Hematopoietic multipotent progenitor cell treated with erythropoietin and hydrocortisone succinate and interleukin-3 and kit ligand, for 6 days (in vitro differentiated cells): ENCODE measurements at places on chromosomes 13 and 19.
A peak's percentile ranks its signal among the peaks of the same experiment; 100 is the strongest.

DNA sequence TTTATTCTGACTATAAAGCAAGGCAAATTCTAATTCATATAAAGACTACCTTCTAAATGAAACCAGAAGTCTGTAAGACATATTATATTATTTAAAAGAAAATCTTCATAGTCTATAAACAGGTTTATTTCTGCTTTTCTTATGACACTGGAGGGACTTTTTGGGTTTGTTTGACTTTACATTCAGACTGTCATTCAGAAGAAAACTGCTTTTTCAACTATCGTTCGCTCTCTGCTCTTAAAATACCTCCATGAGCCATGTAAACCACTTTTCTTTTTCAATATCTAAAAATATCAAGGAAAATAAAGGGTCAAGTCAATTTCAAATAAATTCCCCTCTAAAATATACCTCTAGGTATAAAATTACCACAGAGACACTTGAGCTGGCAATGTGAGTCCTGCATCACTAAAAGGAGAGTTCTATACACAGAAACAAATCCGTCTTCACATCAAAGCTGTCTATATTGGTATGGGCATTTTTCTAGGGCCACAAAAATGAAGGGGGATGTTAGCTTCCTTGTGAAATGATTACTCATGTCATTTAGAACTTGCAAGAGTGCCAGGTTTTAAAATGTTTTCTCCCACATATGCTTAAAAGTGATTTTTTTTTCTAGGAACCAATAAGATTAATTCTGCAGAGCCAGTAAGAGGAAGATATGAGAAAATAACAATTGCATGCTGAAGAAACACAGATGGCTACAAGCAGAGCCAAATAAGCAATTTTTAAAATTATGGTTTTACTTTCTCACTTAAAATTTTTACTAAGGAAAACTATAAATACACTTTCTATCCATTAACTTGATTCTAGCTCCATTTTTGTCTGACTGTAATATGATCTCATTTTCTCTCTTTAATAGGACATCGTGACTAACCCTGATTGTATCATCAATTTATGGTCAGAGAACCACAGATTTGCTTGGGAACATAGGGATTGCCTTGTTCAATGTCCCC is 181.8 kb downstream of the TBC1D4 start:
- DNase-seq, result no peak

GRCh38 chr13:24997367-24997967 is 98.5 kb upstream of the PABPC3 start:
- peak; percentile 76 for DNase-seq

GRCh38 chr19:46715620-46715974 is 1.3 kb downstream of the PRKD2 start:
- no peak for DNase-seq

DNA sequence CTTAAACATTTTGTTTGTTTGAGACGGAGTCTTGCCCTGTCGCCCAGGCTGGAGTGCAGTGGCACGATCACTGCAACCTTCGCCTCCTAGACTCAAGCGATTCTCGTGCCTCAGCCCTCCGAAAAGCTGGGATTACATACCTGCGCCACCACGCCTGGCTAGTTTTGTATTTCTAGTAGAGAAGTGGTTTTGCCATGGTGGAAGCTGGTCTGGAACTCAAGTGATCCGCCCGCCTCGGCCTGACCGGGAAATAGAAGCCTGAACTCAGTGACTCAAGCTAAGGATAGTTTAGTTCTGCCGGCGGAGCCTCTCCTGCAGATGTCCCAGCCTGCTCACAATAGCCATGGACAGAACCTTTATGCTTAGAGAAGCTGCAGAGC is 53.0 kb upstream of the ZNF254 start:
- DNase-seq, result peak; percentile 60

- DNase-seq, result no peak
These were observed 623.2 kb downstream of the SLITRK5 start for GRCh38 chr13:88294368-88294767.

GRCh38 chr19:33374236-33374714 is 766 bp downstream of the CEBPG start:
- peak; percentile 77 for DNase-seq

GRCh38 chr13:38803531-38803930 is 116.7 kb downstream of the FREM2 start:
- no peak for DNase-seq

DNA sequence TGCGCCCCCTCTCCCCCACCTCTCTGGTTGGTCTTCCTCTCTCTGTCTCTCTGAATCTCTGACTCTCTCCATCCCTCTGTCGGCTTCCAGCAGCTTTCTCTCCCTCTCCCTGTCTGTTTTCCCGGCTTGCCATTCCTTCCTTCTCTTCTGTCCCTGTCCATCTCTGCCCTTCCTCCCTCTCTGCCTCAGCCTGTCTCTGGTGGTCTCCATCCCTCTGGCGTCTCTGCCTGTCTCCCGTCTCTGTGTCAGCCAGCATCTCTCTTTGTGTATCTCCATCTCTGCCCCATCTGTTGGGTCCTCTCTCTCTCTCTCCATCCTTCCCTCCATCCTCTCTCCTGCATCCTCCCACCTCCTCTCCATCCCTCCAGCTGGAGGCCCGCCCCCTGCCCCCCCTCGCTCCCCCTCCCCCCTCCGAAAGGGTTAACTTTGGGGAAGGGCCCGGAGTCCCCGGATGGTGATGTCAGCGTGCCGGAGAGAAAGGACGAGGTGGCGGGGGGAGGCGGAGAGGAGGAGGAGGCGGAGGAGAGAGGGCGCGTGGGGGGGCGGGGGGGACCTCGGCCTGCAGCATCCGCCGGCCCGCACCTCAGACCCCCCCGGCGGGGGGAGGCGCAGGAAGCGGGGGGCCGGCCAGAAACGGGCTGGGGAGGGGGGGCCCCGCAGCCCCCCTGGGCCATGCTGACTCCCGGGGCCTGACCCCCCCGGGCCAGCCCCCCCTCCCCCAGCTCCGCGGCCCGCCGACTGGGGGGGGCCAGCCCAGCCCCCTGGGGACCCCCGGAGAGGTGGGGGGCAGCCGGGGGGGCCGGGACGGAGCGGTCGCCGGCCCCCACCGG is at the start of gene BRSK1:
Gene BRSK1 (plus strand): TSS at position 450 of the 830 bp plus-strand sequence. CDS start 446 bp downstream, outside the sequence.
- DNase-seq, result no peak

DNA sequence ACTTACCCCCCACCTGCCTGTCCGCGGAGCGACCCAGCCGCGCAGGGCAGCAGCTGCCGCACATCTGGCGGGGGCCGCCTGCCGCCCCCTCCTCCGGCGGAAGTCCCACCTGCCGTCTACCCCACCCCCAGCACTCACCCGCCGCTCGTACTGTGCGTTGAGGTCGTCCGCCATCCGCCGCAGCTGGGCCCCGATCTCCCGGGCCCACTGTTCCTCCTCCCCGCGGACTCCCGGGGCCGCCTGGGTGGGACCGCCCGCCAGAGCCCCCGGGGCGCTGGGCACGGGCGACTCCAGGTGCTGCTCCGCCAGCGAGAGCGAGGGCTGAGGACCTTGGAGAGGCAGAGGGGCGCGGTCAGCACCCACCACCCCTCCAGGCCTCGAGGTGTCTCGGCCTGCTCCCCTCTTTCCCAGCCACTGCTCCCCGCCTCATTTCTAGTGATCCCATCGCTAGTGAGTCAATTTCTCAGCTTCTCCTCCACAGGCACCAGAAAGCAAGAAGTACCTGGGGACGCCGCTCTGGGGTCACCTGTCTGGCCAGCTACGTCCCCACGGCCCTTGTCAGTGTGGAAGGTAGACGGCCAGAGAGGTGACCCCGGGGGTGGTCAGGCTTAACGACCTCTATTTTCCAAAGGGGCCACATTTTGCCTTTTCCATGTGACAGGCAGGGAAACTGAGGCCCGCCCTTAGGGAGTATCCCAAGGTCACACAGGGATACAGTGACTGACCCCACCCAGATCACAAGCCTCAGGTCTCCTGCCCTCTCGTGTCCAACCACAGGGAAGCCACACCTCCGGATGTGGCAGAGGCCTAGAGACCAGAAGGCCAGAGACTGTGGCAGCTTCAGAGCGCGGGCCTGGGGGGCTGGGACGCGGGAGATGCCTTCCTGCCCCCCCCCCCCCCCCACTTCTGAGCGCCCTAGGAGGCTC is 4.3 kb downstream of the BBC3 start:
- peak; percentile 98 for DNase-seq

- peak; percentile 84 for DNase-seq
These were observed 441.5 kb upstream of the KLF12 start for GRCh38 chr13:74575729-74576125.

GRCh38 chr13:113232208-113233003 is 23.0 kb downstream of the CUL4A start:
- no peak for DNase-seq

GRCh38 chr19:5585461-5586299 is 17.9 kb upstream of the TINCR start:
- peak; percentile 97 for DNase-seq

- peak; percentile 31 for DNase-seq
These were observed 18.8 kb downstream of the FLT1 start for GRCh38 chr13:28475916-28476725.

- DNase-seq, result no peak
These were observed 26.5 kb downstream of the CEP89 start for GRCh38 chr19:32945260-32945659.

DNA sequence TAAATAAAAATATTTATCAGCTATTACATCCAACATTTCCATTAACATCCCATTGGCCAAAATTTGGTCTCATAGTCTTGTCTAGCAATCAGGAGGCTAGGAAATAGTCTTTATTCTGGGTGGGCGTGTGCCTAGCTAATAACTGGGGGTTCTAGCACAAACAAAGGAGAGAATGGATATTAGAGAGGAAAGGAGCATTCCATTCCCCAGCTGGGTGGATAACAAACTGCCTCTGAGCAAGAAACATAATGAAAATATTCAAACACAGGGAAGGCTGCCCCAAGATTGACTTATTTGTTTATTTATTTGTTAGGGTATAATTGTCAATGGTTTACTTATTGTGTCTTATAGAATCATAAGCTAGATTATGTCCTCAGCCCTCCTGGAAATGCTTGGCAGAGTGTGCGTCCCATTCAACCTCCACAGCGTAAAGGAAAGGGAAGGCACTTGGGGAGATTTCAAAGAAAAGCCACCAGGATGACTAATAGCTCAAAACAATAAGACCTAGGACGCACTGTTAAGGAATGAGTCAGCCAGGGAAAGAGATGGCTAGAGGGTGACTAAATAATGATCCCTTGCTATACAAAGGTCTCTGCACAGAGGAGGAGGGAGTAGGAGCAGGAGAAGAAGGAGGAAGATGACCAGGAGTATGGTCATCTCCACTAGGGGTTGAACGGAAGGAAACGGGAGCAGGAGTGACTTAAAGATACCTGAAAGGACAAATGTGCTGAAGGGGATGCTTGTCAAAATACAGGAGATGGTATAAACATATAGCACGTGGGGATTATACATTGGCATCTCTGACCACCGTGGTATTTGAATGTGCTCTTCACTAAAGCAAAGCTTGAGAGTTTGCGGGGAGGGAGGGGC is 23.5 kb upstream of the USP12 start:
- DNase-seq, result no peak

- no peak for DNase-seq
These were observed 22.6 kb downstream of the CYP2A6 start for GRCh38 chr19:40827386-40828247.

DNA sequence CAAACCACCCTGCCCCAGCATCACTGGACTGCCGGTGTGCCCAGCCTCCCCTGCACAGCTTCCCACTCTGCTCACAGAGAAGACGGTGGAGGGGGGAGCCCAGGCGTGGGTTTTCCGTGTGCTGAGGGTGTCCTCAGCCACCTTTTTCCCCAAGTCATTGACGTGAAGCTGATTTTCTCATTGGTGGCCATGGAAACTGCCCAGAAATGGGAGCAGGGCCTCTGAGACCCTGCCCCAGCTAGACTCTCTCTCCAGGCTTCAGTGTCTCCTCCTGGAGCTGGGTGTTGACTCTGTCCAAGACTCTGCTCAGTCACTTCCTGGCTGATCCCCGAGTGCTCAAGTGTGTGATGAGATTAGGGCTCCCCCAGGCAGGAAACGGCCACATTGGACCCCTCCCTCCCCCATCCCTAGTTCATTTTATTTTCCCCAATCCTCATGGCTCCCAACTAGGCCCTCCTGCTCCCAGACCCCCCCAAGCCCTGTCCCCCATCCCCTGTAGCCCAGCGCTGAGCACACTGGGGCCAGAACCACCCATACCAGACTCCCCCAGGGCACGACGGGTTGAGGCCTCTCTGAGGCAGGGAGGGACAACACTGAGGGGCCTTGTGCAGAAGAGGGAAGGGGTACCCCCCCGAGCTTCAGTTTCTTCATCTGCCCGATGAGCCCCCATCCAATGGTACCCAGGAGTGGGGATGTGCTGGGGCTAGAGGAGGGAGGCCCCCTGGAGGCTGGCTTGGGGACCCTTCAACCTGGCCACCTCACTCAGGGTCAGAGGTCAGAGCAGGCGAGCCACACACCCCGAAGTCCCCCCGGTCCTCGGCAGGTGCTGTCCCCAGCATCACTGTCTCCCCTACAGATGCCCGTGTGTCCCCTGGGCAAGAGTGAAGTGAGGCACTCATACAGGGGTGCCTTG is 1.2 kb upstream of the F2RL3 start:
- peak; percentile 77 for DNase-seq

- no peak for DNase-seq
These were observed 679.8 kb upstream of the KLHL1 start for GRCh38 chr13:70788074-70788473.

- no peak for DNase-seq
These were observed 15.4 kb upstream of the METTL21C start for GRCh38 chr13:102710261-102710679.

DNA sequence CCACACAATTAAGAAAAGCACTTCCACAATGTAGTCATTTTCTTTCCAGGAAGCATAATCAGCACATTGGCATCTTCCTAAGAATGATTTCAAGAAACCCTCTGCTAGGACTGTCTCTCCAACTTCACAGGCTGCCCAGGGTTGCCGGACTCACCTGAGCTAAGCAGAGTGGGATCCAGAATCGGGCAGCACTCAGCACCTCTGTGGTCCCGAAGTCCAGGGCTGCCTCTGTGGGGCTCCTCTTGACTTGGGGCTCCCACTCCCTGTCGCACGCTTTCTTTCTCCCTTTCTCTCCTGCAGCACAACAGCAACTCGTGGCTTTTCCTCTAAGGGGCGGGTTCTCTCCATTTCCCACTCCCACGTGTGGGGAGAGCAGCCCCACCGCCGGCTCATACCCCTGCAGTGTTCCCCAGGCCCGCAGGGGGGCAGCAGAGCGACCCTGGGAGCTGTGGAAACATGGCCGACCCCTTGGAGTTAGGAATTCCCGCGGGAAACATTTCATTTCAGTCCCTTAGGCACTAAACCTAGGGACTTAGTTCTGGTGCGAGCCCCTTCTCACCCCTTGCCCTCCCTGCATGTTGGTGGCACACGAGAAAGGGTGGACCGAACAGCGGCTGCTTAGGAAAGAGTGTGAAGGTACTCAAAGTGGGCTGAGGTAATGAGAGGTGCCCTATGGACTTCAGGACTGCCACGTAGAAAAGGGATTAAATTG is at the start of gene TMEM272:
Gene TMEM272 (minus strand): TSS at position 316 of the 712 bp plus-strand sequence. CDS start 6,647 bp downstream, outside the sequence.
- peak; percentile 58 for DNase-seq

- no peak for DNase-seq
These were observed 42.1 kb downstream of the STK24 start for GRCh38 chr13:98534821-98535220.

- no peak for DNase-seq
These were observed 22.0 kb downstream of the PSG1 start for GRCh38 chr19:42857544-42857867.

DNA sequence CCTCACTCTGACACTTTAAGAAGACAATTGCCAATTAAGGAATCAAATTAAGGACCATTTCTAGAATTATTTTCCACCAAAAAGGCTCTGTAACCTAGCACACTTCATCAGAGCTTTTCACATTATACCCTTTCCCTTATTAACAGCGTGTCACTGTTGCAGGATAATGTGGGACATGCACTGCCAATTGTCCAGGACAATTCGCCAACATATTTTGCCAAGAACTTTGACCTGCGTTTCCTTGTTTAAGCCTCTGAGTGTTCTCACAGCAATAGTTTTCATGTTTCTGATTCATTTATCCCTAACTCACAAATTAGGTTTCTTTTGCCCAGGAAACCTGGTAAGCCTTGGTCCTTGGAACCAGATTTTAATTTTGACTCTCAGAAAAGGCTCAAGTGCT is 13.3 kb downstream of the COL4A1 start:
- DNase-seq, result no peak
